ENCODE measurements at places on chromosomes 1 and 21. TPM values are rescaled to one million over a fixed set of nuclear protein-coding genes. Genes with fewer than 3 reads are reported as not detected.

The RNU1-4 gene
- total RNA-seq = 13,769 TPM

The FMOD gene
- total RNA-seq = 126 TPM

The KRTAP21-1 gene
- not detected for total RNA-seq

The TFAP2E gene
- 3.4 TPM for total RNA-seq

GRCh38 chr1:95039360-95040031 is 33.3 kb downstream of the ALG14 start:
- DNase-seq = no peak

DNA sequence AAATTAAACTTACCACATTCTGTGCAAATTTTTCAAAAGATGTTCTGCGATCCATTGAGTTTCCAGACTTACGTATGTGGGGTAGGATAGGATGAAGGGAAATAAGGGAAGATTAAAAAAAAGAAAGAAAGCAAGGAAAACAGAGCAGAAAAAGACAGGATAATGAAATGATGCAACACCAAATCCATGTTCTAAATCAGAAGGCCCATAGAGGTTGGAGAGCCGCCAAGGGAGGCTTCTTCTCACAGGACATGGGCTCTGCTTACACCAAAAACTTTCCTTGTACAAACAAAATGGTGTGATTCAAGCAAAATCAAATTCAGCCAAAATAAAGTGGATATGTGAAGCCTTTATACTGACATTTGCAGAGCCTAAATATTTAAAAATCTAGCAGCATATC is 189.5 kb upstream of the GREM2 start:
- no peak for DNase-seq

- peak; percentile 80 for DNase-seq
Observed at GRCh38 chr1:151992303-151993083, 1.2 kb downstream of the S100A10 start.

GRCh38 chr1:156860113-156860627 is 495 bp upstream of the NTRK1 start:
- peak; percentile 75 for DNase-seq

All from sciatic nerve (tissue), 2 donors.